Activated CD4-positive, CD25-positive, alpha-beta regulatory T cell treated with anti-CD3 and anti-CD28 coated beads, Interleukin-2, amount 50 U/mL, for 16 hours (primary cell): ENCODE measurements at places on chromosomes 2 and 18.

DNA sequence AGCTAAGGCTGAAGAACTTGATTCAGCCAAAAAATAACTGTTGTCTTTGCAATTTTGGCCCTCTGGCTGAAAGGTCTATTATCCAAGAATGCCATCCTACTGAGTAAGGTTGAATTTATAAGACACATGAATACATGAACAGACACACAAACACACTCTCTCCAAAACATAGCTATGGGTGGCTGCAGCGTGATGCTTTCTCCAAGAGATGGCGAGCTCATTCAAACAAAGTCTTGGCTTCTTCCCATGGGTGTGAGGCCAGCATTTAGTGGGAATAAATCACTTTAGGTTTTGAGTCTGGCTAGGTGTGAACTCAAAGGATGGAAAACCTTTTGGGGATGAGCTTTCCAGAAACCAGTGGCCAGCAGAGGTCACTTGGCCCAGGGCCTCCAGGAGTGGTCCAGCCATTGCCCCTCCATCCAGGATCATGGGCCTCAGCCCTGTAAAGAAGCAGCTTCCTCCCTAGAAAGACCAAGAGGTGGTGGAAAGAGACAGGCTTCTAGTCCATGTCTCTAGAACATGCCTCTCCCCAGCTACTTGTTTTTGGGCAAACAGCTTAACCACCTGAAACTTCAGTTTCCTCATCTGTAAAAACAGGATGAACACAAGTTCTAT lies 11.0 kb upstream of the OSR1 start:
- DNase-seq = no peak

- no peak for DNase-seq
Measured at GRCh38 chr2:96180521-96180920, 28.1 kb downstream of the STARD7 start.

DNA sequence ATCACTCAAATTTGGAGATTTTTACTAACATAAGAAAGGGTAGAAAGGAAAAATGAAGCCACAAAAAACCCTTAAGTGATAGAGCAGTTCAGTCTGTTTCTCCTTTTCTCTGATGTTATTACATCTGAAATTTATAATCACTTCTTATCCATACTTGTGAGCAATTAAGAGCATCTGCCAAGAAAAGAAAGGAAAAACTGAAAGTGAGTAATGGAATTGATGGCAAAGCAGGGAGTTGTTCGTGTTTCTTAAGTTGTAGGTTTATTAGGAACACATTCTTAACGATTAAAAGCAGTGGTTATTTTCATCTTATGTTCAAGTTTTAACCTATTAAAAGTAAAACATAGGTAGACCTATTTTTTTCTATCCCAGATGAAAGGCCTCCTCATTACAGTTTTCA lies 277.7 kb downstream of the RND3 start:
- no peak for DNase-seq

GRCh38 chr2:288758-289361 lies 969 bp upstream of the ALKAL2 start:
- no peak for DNase-seq

- DNase-seq = no peak
Measured at GRCh38 chr18:38616306-38616705, 1050.7 kb upstream of the CELF4 start.

DNA sequence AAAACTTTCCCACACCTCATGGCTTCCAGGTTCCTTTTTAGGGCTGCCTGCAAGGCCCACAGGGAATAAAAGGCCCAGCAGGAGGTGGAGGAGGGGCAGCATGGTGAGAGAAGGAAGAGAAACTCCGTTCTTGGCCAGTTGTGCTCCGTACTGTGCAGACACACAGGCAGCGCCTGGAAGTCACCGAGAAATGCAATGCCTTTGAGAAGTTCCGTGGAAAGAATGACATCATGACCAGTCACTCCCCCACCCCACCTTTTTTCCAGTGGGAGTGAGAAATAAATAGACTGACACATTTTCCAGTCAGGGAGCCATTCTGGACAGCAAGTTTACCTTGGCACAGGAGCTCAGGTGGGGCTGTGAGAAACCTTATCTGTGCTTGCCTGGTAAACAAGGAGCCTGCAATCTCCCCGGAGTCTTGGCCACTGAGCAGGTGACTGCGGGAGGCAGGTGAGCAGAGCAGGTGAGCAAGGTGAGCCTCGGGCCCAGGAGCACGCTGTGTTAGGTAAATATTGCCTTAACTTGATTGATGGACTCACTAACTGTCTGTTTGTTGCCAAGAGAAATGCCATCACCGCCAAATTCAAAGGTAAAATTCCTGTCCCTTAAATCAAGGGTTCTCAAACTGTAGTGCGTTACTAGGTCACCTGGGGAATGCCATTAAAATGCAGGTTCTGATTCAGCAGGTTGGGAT lies 13.5 kb upstream of the LBH start:
- DNase-seq = no peak

DNA sequence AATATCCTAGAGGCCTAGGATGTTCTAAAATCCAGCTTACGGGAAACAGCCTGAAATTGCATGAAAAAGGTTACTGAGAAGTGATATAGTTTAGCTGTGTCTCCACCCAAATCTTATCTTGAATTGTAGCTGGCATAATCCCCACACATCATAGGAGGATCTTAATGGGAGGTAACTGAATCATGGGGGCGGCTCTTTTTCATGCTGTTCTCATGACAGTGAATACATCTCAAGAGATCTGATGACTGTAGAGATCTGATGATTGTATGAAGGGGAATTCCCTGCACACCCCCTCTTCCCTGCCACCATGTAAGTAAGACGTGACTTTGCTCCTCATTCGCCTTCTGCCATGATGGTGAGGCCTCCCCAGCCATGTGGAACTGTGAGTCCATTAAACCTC lies 385.6 kb upstream of the ID2 start:
- DNase-seq = no peak

- DNase-seq = no peak
Measured at GRCh38 chr2:170298115-170298514, 120.2 kb downstream of the MYO3B start.

GRCh38 chr18:29383311-29384273 lies 1206.7 kb upstream of the CDH2 start:
- DNase-seq = no peak

GRCh38 chr18:36576339-36576738 lies 252.5 kb downstream of the TPGS2 start:
- no peak for DNase-seq

DNA sequence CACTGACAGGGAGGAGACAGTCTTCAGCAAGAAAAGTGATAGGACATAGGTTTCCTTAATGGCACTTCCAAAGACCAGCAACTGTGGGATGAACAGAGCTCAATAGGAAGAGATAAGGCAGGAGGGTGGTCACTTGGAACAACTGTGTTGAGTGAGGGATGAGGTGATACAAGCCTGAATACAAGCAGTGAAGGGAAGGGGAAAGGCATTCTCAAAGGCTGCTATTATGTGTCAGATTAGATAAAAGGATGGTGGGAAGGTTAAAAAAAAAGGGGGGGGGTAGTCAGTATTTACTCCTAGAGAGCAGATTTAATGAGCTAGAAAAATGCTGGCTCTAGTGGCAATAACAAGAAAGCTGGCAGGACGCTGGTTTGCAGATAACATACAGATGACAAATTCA lies 25.7 kb downstream of the CCBE1 start:
- DNase-seq = no peak

- DNase-seq = peak; percentile 6
Measured at GRCh38 chr2:190088917-190089316, 26.4 kb upstream of the MSTN start.

GRCh38 chr18:11260961-11261461 lies 111.6 kb upstream of the PIEZO2 start:
- DNase-seq = no peak

DNA sequence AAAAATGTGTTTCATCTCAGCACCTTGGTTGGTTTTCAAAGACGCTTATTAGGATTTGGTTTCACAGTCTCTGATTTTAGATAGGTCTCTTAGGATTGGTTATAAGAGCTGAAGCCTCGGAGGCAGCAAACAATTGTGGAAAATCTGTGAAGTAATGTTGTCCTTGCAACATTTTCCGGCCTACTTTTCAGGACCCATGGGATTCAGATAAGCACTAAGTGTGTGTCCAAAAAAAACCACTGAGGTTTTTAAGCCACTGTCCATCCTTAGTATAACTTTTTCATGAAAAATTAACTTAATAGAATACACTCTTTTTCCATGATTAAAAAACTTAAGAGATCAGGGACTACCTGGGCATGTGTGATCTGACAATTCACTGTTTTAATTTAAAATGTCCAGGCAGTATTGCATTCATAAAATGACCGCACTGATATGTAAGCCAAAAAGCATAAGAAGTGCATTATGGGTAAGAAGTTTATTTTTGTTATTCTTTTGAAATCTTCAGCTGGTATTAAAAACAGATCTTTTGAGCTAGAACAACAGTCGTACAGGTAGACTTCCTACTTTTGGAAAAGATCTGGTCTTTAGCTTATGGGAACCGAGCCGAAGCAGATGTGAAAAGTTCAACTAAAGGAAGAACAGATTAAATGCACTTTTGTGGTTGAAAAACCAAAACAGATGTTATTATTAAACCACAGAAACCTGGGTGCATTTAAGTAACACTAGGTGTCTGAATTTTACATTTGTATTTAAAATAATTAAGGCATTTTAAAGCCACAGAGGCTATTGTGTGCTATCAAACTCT lies 479.4 kb upstream of the ZEB2 start:
- no peak for DNase-seq

- DNase-seq = no peak
Measured at GRCh38 chr18:62436636-62437234, 86.1 kb upstream of the ZCCHC2 start.

- no peak for DNase-seq
Measured at GRCh38 chr2:5945742-5946141, 253.6 kb downstream of the SOX11 start.

- DNase-seq = no peak
Measured at GRCh38 chr18:24876266-24876665, 415.8 kb downstream of the HRH4 start.

DNA sequence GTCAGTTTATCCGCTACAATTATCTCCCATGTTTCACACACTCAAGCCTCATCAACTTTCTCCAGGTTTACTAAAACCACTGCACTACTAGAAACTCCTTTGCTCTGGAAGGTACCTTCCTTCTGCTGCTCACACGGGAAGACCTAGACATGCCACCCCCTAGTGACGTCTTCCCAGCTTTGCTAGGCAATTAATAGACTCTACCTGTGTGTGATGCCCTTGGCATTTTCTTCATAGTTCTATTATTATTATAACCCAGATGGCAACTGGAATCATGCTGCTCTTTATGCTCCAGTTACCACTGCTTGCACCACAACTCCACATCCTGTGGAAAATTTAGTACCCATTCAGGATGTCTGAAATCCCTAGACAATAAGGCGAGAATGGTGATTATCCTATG lies 42.4 kb downstream of the CACNB4 start:
- DNase-seq = no peak

- DNase-seq = no peak
Measured at GRCh38 chr2:177629357-177630024, 236.9 kb downstream of the AGPS start.

DNA sequence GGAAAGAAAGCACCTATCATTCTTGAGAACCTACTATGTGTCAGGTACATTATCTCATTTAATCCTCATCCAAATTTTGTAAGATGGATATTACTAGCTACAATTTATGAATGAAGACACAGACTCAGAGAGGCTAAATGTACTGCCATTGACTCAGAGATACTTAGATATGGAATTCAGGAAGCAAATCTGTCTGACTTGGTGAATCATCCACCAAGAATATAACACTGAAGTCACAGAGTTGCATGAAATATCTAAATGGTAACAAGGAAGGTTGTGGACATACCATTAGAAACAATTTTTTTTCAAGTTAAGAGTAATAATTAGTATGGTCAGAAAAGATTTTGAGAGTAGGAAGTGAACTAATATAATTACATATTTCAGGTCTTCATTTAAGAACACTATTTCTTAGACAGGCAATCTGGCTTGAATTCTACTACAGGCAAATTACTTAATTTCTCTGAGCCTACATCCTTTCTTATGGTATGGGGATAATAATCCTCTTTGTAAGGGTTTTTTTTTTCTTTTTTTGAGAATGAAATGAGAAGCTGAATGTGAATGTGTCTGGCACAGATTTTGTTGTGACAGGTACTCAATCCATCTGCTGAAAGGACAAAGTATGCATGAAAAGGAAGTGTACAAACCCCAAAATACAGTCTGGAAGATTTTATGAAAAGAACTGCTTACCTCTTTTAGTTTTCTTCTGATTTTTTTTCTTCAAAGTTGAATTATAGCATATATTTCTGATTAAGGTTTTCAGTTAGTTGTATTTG lies 14.8 kb upstream of the C2orf66 start:
- DNase-seq = no peak

DNA sequence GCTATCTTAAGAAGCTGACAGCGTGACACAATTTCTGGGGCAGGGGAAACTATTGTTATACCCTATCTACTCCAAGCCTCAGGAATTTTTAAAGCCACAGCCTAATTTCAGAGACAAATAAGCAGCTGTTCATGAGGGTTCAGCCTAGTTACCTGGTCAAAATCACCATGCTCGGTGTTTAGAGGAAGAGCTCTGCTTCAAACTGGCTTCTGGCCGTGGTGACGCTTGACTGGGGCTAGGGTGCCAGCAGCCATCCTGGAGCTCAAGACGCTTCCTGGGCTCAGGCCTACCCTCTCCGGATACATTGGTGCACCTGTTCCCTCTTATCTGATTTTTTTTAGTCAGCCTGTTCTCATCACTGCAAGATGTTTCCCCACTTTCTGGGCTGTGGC lies 41.7 kb downstream of the FRZB start:
- DNase-seq = no peak

GRCh38 chr2:235952714-235953113 lies 215.5 kb downstream of the GBX2 start:
- DNase-seq = no peak

DNA sequence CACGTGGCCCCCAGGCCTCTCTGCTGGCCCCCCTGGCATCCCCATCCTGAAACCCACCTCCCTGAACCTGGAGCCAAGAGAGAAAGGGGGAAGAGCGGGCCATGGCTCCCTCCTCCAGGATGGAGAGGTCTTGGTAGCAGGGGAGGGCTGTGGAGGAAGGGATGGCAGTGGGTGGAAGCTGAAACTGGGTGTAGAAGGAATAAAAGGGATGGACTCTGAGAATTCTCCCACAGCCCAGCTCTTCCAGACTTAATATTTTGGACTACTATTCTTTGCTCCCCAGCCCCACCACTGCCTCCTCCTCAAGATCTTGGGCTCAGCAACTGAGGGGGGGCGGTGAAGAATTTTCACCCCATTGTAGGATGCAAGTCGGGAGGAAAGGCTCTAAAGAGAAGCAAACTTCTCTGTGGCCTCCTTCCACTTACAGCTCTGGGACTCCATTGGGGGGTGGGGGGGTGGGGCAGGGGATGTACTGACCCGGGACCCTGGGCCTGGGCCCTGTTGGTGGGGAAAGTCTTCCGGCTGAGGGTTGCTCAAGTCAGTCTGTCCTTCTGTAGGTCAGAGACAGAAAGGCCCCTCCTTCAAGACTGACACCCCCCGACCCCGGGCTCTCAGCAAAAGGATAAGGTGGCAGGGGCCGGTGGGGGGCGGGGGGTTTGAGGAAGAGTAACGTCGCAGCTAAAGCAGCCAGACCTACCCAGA lies 501 bp downstream of the TNS1 start:
- DNase-seq = no peak

DNA sequence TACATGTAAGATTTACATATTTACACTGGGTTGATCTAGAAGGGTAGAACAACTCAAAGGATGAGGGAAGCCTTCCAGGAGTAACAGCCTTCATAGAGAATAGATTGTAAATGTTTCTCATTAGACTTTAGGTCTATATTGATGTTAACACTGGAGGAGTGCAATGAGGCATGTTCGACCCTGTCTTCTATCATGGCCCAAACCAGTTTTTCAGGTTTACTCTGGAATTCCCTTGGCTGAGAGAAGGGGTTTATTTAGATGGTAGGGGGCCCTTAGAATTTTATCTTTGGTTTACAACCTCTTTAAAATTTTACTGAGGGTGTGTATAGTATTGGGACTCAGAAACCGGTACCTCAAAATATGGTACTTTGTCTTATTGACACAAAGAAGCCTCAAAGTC lies 634.9 kb upstream of the PIK3C3 start:
- no peak for DNase-seq
